ENCODE measurements at places on chromosomes 3 and 15.

DNA sequence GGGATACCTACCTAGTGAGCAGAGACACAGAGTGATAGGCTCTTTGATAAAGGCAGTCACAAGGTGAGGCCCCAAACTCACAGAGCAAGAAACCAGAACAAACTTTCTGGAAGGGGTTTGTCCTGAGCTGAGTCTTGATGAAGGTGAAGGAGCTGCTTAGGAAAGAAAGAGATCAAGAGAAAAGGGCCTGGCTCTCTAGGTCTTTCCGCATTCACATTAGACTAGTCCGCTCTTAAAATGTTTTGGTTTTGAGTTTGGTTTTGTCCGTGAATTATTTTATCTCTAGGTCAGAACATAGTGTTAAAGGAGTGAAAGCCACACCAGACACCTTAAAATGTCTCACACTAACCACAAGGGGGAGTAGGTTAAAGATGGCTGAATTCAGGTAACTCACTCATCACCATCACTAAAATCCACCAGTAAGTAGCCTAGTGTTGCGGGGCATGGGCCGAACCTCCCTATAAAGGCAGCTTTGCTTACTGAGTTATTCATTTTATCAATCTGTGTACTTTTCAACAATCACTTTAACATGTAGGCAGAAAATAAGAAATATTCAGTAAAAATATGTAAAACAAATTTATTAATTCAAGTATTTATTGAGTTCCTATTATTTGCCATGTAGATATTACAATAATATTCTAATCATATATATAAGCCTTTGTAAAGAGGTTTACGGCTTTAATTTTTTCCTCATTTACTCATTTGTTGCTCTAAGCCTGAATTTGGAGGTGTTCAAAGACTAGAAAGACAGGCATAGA, 121.5 kb upstream of the TSC22D2 start:
- peak; percentile 40 for DNase-seq

DNA sequence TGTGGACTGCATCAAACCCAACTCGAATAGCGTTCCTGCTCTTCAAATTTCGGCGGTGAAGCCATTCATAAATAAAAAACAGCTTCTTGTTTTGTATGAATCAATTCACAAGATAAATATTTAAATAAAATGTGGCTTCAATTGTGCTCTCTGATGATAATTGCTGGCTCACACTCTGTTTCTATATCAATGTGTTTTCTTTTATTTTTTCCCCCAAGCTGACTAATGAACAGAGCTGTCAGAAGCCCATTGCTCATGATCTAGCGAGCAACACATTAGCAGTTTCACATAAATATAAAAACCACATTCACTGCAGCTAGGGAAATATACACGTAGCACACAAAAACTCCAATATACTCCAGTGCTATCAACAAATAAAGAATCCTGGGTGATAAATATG, 45.0 kb upstream of the FOXP1 start:
- peak; percentile 46 for DNase-seq

DNA sequence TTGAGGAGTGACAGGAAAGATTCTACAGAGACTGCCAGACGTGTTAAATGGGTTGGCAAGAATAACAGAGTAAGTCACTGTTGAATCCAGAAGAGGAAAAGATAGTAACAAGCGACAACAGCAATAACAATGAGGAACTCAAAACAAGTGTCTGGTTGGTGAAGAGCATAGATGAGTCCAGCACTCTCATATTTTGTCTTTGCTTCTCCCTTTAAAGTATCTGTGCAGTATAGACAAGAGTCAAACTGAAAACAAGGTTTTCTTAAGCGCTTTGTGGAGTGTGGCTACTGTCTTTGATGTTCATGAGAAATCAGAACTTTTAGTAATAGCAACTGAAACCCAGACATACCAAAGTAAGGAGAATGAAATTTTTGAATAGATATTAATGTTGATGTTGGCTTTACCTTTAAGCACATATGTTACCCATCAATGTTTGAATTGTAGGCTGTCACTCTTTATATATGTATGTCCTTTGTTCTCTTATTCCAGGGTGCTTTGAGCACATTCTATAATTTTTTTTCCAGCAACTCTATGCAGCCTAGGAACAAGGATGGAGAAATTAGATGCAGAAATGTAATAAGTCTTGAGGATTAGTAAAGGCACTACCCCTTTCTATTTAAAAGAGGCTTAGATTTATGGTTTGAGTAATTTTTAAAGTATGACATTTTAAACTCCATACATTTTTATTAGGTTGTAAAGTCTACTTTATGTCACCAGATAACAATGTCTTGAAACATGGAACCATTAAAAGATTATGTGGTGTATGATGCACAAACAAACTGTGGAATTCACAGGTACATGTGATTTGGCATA, 185.5 kb downstream of the NFKBIZ start:
- DNase-seq, result no peak

DNA sequence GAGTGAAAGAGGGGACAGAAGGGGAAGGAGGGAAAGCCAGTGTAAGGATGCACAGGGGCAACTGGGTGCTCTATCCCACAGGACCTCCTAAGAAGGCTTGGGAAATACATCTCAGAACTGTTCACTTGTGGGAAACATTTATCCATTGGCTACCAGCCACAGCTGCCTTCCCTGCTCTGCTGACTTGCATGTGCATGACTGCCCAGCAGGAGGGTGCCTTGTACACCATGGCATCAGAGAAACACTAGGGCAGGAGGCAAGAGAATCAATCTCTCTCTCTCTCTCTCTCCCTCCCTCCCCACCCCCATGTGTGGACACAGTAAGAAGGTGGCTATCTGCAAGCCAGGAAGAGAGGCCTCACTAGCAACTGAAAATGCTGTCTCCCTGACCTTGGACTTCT, 62.9 kb upstream of the ZBTB38 start:
- peak; percentile 76 for DNase-seq

DNA sequence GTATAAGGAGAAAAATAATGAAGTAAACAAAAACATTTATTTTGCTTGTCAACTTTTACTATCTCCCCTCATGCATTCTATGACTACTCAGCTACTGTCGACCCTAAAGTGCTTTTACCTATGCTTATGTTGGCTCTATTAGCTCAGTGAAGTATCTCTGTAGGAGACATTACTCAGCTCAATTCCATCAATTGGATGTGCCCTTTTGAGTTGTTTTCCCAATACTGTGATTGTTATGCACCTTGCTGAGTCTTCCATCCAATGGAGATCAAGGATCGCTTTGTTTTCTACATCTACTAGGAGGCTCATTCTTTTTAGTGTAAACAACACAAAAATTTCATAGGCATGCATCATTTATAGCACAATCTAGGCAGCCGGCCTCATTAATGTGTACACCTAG, 403.8 kb upstream of the ARL6 start:
- DNase-seq, result no peak

DNA sequence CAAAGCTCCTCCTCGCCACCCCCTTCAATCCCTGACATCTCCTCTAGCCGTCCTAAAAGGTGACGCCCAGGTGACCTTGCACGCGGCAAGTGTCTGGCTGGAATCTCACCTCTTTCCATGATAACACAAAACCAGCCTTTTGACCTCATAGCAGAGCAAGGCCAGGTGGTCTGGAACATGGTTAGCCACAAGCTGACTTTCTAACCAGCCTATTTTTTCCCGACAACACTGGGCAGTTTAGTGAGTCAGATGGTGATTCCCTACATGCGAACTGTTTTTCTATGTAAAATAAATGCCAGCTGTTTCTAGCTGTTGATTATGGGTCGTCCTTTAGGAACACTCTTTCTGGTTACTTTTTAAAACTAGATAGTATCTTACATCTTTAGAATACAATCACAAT, 243.0 kb downstream of the CD47 start:
- DNase-seq, result no peak

DNA sequence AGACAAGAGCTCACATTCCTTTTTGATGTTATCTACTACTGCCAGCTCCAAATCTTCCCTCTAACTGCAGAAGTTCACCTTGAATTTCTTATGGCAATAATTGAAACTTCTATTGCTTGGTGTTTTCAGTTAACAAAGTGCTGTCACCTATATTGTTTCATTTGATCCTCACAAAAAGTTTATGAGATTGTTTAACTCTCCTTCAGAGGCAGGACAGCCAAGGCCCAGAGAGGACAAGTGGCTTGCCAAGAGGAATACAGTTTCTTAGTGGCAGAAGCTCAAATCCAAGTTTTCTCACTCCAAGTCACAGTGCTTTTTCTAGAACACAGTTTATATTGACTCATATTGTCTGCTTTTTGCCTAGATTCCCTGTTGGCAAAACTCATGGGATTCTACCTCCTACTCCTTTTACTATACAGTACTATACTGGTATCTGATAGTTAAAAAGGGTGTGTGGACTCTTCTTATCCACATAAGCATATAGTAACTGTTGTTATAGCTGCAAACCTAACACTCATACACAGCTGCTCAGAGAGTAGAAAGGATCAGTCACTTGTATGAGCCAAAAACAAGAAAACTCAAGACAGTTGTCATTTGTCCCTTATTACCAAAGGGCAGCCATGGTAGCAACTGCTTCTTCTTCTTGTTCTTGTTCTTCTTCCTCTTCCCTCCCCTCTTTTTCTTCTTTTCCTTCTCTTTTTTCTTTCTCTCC, 15.9 kb downstream of the TM4SF4 start:
- no peak for DNase-seq

DNA sequence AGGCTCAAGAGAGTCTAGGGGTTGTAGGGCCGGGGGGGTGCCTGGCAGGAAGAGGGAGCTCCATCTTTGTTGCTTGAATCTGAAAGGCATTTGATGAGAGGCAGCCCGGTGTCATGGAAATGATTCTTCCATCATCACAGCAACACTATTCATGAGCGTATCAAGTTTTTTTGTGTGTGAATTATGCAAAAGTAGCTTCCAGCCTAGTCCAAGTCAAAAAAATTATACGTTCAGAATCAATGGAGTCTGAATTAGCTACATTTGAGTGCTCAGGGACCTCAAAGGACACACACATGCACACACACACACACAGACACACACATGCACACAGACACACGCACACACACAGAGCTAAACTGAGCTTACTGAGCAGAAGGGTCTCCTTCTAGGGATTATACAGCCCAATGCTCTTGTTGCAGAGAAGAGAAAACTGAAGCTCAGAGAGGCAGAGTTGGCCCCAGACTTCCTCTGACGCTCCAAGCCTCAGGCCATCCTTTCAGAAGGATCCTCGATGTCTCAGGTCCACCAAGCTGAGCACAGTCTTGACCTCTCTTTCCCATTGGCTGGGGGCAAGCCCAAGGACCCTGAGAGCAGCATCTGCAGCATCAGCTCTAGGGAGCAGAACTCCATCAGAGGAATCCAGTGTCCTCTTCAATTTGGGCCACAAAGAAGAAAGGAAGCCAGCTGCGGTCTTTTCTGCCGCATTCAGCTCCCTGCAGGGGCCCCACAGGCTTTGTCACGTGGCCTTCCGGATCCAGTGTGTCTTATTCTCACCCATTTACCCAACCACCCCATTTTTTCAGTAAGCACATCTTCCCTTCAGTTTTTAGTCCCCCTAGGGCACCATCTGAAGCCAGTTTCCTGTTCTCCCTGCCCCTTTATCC, 228.0 kb downstream of the UACA start:
- DNase-seq, result no peak

DNA sequence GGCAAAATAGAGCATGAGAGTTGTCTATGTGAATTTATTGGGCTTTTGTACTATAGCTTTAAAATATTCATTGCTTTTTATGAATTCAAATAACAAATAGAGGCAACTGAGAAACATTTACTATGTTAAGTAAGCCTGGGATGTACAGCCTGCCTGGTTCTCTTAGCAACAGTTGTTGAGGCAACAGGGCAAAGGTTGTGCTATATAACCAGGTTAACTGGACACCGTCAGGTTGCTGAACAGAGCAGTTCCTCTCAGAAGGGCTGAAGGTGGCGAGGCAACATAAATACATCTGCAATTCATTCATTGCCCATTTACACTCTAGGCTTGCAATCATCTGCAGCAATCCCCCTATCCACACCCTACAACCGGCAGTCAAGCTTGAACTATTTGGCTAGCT, 78.2 kb downstream of the GTF2E1 start:
- no peak for DNase-seq

- DNase-seq, result peak; percentile 74
Observed at GRCh38 chr3:52649461-52650210, 36.1 kb downstream of the PBRM1 start.

- no peak for DNase-seq
Observed at GRCh38 chr3:183172051-183172639, 9.6 kb upstream of the LAMP3 start.

GRCh38 chr3:133937756-133938601, 42.3 kb upstream of the RAB6B start:
- DNase-seq, result peak; percentile 95

DNA sequence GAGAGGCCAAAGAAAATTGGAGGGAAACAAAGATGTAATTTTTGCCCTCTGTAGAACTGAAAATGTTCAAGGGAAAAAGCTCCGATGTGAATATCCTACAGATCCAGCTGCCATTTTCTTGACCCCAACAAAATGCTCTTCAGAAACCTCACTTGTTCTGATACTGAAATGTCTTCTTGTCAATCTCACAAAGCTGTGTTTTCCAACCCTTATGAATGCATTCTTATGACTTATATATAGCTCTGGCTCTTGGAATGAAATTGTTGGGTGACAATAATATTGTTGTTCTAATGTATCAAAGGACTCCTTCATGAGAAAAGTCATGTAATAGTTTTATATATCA, 157.1 kb upstream of the TGFBR2 start:
- no peak for DNase-seq

- no peak for DNase-seq
Observed at GRCh38 chr15:77473328-77473727, 52.6 kb downstream of the HMG20A start.

DNA sequence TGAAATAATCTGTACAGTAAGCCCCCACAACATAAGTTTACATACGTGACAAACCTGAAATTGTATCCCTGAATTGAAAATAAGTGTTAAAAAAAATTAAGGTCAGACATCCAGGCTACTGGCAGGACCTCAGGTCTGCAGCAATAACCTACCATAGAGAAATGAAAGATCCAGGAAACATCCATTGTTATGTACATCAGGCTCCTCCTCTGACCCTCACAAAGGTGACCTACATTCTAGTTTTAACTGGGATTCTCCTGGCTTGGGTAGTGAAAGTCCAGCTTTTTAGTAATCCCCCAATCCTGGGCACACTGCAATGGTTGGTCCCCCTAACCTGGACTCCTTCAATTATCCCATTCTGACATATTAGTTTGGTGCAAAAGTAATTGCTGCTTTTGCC, 749.6 kb upstream of the LMCD1 start:
- no peak for DNase-seq

- DNase-seq, result no peak
Observed at GRCh38 chr15:42499858-42500609, 4.6 kb downstream of the SNAP23 start.

DNA sequence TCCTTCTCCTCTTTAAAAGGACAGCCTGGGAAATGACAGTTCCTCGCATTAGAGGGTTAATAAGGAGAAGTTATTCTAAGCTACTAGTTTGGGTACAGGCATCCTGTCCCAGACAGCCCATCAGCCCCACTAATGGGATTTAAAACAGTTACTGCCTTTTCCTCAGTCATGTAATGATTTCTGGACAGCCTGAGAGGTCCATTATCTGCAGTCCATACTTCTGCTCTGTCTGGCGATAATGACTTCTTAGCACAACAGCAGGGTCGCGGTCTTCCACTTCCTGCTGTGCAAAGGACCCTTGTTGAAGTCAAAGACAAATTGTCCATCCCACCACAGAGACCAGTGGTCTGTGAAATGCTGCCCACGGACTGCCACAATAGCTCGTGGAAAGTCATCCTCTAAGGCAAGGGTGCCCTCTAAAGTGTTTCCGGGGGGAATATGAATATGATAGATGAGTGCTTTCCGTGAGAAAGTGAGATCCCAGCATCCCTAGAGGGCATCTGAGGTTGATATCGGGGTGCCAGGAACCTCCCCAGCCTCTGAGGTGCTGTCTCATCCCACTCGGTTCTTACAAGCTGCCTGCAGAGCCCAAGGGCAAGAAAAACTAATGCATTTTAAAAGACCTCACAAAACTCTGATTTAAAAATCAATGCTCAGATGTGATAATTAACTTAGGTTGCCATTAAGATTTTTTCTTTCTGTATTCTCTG, 100.7 kb downstream of the SHOX2 start:
- no peak for DNase-seq
